ENCODE measurements at places on chromosomes 16 and 17.

- peak; percentile 29 for DNase-seq
Observed at GRCh38 chr17:45784741-45785479, 790 bp downstream of the CRHR1 start.

GRCh38 chr16:82832821-82833220 lies 206.1 kb downstream of the CDH13 start:
- peak; percentile 19 for DNase-seq

DNA sequence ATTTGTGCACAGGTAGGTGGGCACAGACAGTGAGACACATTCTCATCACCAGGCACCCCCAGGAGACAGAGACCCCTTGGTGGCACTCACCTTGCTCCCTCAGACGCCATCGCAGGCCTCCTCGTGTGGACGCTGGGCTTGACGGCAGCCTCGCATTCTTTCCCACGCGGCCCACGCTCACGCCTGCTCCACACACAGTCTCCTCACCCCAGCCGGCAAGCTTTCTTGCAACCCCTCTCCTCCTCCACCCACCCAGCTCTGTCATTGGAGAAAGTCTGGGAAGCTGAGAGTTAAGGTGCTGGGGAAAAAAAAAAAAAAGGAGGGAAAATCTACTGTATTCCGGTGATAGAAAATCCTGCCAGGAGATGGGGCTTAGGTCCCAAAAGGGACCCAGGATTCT lies 14.8 kb downstream of the SGCA start:
- no peak for DNase-seq

GRCh38 chr16:27925612-27926011 lies 137.9 kb downstream of the GSG1L start:
- no peak for DNase-seq

GRCh38 chr16:75234856-75235696 lies 16.3 kb downstream of the CTRB1 start:
- no peak for DNase-seq

- DNase-seq: no peak
Observed at GRCh38 chr17:63488851-63489250, 12.0 kb downstream of the ACE start.

DNA sequence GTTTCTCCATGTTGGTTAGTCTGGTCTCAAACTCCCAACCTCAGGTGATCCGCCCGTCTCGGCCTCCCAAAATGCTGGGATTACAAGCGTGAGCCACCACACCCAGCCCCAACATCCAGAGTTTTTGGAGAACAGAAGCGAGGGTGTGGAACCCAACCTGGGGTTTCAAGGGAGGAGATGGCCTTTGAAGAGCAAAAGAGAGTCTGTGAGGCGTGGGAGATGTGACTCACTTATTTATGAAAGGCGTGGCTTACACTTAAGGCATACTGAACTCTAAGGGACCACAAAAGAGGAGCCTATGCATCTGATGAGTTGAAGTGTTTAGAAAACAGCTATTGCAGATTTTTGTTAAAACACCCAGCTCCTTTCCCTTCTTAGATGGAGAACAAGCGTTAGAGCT lies 18.9 kb downstream of the ARSG start:
- DNase-seq: no peak

DNA sequence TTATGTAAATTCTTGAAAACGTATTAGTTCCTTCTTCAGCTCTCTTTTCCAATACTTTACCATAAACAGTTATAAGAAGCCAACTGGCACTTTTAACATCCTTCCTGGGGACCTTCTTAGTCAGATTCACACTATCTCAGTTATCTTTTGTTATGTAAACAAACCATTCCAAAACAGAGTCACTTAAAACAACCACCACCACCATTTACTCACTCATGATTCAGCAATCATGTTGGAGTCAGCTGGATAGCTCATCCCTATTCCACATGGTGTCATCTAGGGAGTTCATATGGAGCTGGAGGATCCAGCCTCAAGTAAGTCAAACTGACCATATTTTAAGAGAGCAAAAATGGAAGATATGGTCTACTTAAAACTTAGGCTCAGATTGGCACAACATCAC lies 240.3 kb upstream of the IRX3 start:
- peak; percentile 2 for DNase-seq

DNA sequence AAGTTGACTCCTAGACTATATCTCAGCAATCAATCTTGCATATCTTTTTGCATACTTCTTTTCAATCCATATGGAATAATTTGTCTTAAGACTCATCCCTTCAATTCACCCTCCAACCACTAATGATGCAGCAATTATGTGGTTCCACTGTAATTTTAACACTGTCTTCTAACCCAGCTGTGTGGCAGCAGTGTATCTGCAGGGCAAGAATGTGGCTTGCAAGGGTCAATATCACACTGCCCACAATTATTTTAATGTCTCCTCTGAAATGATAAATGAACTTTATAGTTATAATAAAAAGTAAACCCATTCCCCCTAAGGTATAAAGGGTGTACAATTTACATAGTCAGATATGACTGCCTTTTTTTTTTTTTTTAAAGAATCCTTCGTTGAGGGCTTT lies 48.6 kb downstream of the FTO start:
- DNase-seq: no peak

DNA sequence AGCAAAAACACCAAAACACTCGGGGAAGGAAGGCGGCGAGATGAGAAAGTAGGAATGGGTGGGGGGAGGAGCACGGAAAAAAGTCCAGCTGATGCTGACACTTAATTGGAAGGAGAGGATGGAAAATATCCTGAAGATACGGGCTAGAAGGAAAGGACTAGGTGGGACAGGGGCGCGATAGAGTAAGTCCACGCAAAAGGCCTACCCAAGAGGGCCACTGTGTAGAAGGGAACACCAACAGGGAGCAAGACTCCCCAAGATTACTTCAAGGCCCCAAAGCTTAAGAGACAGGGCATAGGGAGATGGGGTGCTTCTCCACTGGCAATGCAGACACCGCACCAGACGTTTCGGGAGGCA lies 736 bp downstream of the APPBP2 start:
- DNase-seq: peak; percentile 19
